Activated CD4-positive, alpha-beta memory T cell treated with anti-CD3 and anti-CD28 coated beads for 36 hours (primary cell): ENCODE measurements at places on chromosomes 5 and 9. TPM values are rescaled to one million over a fixed set of nuclear protein-coding genes. Genes with fewer than 3 reads are reported as not detected.
A peak's percentile ranks its signal among the peaks of the same experiment; 100 is the strongest.

GRCh38 chr5:160979385-160979784 is 127.4 kb upstream of the ATP10B start:
- H3K36me3 ChIP-seq = no peaks in the 10 kb centered on the region
- no peak overlapping the region for H3K4me3 ChIP-seq
- DNase-seq = no peak
- no peak overlapping the region for H3K27ac ChIP-seq

- no peak overlapping the region for H3K4me3 ChIP-seq
- DNase-seq = no peak
- no peaks in the 10 kb centered on the region for H3K27me3 ChIP-seq
- no peaks in the 10 kb centered on the region for H3K4me1 ChIP-seq
These were observed 61.7 kb upstream of the PDE4D start for GRCh38 chr5:59955241-59955640.

DNA sequence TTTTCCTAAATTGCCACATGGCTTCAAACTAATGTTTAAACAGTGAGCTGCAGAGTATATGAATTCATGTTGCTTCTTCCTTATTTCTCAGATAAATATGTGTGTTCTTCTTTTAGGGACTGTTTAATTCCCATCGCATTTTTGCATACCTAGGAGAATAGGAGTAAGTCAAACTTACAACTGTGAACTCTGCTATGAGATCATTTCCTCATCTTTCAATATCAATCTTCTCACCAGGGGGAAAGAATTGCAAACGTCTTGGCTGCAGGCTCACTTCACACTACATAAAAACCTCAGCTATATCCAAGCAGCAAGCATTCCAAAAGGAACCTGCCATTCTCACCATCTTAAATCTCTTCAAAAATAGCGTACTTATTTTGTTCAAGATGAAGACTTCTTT is 271.0 kb downstream of the DNAH5 start:
- no peaks in the 10 kb centered on the region for H3K36me3 ChIP-seq
- no peak overlapping the region for H3K27ac ChIP-seq
- H3K4me1 ChIP-seq = no peaks in the 10 kb centered on the region
- no peak overlapping the region for H3K4me3 ChIP-seq

DNA sequence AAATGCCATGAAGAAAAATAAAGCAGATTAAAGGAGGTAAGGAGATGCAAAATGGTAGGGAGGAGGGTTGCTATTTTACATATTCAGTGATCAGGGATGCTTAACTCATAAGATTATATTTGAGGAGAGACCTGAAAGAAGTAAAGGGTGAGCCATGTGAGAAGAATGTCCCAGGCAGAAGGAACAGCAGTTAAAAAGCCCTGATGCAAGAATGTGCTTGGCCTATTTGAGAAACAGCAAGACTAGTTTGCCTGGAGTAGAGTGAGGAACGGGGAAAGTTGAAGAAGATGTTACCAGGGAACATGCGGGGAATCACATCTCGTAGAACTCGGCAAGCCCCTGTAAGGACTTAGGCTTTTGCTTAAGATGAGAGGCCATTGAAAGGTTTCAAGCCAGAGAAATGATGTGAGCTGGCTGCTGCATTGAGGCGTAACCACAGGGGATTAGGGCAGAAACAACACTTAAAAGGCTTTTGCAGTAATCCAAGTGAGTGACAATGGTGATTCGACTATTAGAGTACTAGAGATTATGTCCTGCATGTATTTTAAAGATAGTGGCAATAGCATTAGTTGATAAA is 198.7 kb downstream of the VPS13A start:
- no peaks in the 10 kb centered on the region for H3K4me1 ChIP-seq
- H3K36me3 ChIP-seq = peaks cover 12% of the 10 kb centered on the region
- no peak overlapping the region for H3K27ac ChIP-seq

- no peak for DNase-seq
- H3K4me3 ChIP-seq = no peak overlapping the region
These were observed 6.5 kb upstream of the GLE1 start for GRCh38 chr9:128497824-128498610.

DNA sequence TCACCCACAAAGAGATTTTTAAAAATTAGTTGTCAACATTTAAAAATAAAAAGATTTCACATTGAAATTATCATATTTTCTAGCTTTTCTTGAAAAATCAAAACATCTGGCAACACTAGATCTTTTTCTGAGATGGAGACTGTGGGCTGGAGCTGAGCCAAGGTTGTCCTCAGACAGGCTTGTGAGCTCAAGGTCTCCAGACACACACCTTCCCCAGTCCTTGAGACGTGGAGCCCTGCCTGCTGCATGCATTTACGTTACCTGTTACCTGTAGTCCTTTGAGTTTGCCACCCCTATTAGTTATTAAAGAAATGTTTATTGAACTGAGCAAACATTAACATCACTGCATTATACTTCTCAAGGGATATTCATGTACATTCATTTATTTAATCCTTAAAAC is 87.5 kb upstream of the TLE1 start:
- H3K27ac ChIP-seq = no peak overlapping the region
- H3K4me3 ChIP-seq = no peak overlapping the region
- H3K4me1 ChIP-seq = no peaks in the 10 kb centered on the region

DNA sequence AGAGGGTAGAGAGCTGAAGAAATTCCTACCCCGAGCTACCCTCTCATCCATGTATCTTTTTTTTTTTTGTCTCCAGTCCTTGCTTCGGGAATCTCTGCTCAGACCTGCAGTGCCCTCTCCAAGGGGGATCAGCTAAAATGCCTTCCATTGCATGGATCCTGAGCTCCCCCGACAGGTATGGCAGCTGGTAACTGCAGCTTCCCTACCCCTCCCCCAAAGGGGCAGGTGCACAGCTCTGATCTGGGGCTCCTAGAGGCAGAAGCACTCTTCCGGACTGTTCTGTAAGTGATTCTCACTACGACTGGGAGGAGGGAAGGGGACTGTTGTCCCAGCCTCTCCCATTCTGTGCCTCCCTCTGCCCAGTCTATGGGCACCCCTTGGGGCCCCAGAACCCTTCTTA is 169.6 kb downstream of the MELK start:
- peaks cover 3% of the 10 kb centered on the region for H3K4me1 ChIP-seq
- no peak for DNase-seq
- peaks cover 38% of the 10 kb centered on the region for H3K27me3 ChIP-seq
- H3K27ac ChIP-seq = no peak overlapping the region

DNA sequence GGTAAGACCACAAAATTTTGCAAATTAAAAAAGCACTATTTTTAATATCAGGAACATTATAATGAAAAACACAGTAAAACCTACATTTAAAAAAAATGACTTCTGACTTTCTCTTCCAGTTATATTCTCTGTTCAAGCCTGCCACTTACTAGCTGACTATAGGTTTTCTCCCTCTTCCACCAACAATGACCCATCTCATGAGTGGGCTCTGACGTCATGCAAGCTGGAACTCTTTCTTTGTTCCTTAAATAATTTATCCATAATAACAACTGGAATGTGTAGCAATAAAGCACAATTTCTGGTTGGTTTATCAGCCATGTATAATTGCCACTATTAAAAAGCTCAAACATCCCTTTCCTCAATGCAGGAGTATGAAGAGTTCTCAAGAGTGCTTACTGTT is 378.1 kb upstream of the FAM174A start:
- H3K4me1 ChIP-seq = no peaks in the 10 kb centered on the region
- H3K4me3 ChIP-seq = no peak overlapping the region
- no peak overlapping the region for H3K27ac ChIP-seq
- H3K36me3 ChIP-seq = no peaks in the 10 kb centered on the region

DNA sequence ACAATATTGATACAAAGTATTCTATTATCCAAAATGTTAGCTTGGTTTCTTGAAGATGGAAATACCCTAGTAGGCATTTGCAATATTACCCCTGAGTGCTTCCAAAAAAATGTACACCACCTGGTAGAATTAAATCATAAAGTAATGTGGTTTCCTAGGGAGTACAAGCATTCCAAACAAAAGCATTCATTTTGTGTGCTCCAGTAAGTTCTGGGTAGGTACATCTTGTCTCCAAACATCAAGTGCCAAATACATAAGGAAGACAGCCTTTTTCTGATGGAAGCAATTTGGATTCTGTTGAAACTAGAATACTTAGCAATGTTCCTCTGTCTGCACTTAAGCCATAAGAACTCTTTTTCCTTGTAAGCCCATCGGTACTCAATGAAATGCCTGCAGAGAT is 73.1 kb upstream of the IL7R start:
- H3K27me3 ChIP-seq = no peaks in the 10 kb centered on the region
- H3K4me3 ChIP-seq = no peak overlapping the region
- DNase-seq = no peak

DNA sequence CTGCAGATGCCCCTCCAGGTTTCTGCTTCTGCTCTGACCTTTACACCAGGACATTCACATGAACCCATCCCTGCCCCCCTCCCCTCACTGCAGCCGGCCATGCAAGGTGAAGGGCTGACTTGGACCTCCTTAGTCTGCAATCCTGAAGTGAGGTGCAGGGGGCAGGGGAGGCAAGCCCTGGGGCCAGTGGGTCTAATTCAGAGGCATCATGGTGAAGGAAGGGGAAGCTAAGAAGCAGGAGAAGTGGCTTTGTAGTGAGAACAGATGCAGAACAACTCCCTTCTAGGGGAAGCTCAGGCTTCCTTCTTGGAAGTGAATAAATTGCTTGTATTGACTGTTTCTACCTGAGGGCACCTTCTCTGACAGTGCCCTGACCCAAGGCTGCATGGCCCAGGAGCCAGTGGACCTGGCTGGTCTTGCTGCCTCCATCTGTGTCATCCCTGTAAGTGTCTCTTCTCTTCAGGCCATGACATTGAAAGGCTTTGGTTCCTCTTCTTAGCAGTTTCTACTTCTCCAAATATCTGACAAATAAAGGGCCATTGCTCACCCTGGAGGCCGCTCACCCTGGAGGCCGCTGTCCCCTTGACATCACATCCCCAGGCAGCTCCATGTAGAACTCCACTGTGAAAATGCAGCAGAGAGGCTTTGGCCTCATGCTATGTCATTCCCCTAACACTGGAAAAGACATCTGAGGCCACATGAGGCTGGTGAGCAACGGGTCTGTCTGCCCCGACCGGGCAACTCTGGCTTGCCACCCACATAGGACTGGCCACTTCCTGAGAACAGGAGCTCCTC is 55.3 kb downstream of the GADD45G start:
- no peaks in the 10 kb centered on the region for H3K27me3 ChIP-seq
- H3K4me3 ChIP-seq = no peak overlapping the region
- no peak overlapping the region for H3K27ac ChIP-seq
- H3K36me3 ChIP-seq = no peaks in the 10 kb centered on the region

- peaks cover 6% of the 10 kb centered on the region for H3K36me3 ChIP-seq
- H3K4me1 ChIP-seq = peaks cover 3% of the 10 kb centered on the region
- peaks cover 69% of the 10 kb centered on the region for H3K27me3 ChIP-seq
- DNase-seq = no peak
These were observed 31.3 kb downstream of the TMEM174 start for GRCh38 chr5:73204332-73204731.

DNA sequence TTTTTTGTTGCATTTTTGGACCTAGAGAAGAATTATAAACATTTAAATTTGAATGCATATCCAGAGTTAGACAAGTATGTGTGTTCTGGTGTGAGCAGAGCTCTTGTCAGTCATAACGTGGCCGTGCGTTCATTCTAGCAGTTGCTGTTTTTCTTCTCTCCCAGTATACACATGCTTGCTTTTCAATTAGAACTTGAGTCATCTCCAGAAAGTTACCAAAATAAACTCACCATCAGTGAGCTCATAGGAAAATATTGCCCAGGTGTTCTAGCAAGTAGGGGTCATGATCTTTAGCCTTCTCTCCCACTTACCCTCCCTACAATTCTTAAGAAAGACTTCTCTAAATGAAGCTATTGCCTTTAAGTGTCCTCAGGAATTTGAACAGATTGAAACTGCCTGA is 247.5 kb upstream of the TUT7 start:
- H3K27ac ChIP-seq = no peak overlapping the region
- H3K4me3 ChIP-seq = no peak overlapping the region
- peaks cover 3% of the 10 kb centered on the region for H3K27me3 ChIP-seq
- H3K36me3 ChIP-seq = no peaks in the 10 kb centered on the region

DNA sequence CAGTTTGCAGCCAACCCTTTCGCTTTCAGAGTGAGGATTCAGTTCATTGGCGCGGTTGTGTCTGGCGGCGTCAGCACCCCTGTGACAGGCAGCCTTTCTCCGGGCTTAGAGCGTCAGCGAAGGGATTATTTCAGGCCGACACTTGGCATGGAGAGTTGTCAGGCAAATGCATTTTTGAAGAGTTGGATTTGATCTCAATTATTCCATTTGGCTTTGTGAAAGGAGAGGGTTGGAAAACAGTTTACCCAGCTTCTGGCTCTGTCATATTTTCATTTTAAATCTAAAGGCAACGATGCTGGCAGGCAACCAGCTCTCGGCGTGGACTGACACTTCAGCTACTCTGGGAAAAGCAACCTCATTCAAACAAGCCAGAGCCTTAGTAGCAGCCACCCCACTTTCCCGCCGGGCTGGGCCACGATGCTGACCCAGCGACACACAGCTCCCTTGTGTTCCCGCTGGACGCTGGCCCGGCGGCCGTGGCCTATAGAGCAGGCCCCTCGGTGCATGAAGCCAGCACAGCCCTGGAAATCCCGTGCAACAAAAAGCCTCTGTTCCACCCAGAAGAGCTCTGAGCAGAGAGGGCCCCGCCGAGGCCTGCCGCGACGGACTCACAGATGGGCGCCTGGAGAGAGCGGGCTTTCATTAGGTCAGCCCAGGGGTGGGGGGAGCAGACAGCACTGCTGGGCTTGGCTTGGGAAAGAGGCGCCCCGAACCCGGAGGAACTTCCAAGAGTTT is 28.9 kb upstream of the LPCAT1 start:
- H3K27ac ChIP-seq = no peak overlapping the region
- no peak for DNase-seq
- H3K4me1 ChIP-seq = no peaks in the 10 kb centered on the region
- H3K4me3 ChIP-seq = no peak overlapping the region
- H3K36me3 ChIP-seq = no peaks in the 10 kb centered on the region

DNA sequence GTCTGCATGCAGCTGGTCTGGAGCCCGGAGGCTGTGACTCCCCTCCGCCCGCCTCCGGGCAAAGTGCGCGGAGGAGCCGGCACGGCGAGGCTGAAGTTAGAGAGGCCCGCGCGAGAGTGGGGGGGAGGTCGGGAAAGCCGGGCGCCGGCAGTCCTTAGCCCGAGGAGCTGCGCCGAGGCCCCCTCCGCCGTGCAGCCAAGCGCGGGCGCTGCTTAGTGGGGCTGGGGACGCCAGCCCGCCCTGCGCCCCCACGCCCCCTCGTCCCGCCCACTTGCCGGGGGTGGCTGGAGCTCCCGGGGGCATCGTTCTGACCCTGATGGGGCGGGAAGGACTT is 403 bp downstream of the NINJ1 start:
- no peak for DNase-seq
- H3K27me3 ChIP-seq = no peaks in the 10 kb centered on the region
- peak overlapping the region; percentile 89 for H3K27ac ChIP-seq
- H3K4me3 ChIP-seq = peak overlapping the region; percentile 94

GABRA6 gene
- not detected for total RNA-seq

ADCY2 gene
- not detected for total RNA-seq

SLC24A2 gene
- not detected for total RNA-seq

FOXD4L6 gene
- not detected for total RNA-seq

CARTPT gene
- total RNA-seq = not detected
